ENCODE measurements at places on chromosomes 7 and 10.

GRCh38 chr10:102242118-102242485 is 790 bp upstream of the PITX3 start:
- peaks cover 8% of the 10 kb centered on the region for H3K27me3 ChIP-seq
- DNase-seq, result no peak
- H3K4me3 ChIP-seq, result no peak overlapping the region
- H3K36me3 ChIP-seq, result no peaks in the 10 kb centered on the region
- peaks cover 21% of the 10 kb centered on the region for H3K4me1 ChIP-seq

DNA sequence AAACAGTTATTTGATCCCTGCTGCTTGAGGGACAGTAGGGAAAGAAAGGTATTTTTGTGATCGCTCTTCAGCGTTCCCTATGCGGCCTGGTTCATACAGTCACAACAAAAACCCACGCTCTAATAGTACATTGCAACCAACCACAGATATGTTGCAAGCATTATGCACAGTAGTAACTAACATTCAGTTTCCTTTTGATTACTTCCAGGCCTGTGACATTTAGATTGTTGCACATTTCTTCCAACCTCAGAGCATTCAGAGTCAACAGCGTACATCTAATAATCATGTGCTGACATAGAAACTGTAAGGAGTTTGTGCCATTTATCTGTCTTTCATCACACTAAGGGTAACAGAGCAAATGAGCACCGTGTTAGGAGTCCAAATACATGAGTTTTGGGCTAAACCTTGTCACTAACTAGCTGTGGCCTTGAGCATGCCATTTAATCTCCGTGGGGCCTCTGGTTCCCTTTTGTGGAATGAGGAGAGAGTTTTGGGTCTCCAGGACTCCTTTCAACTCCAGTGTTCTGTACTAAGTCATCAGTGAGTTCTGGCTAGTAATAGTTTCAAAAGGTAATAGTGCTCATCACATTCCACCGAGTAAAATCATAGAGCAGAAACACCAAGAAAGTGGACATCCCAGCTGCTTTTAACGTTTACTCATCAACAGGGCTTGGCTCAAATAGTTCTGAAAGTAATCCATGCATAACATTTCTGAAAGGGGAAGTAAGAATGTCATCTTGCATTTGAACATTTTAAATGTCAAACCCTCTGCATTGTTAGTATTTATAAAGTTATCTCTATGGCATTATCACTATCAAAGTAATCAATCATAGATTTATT is 99.0 kb upstream of the FZD1 start:
- no peak overlapping the region for H3K4me3 ChIP-seq
- no peaks in the 10 kb centered on the region for H3K4me1 ChIP-seq
- no peak overlapping the region for H3K27ac ChIP-seq
- no peak for DNase-seq
- H3K36me3 ChIP-seq, result no peaks in the 10 kb centered on the region

- no peaks in the 10 kb centered on the region for H3K4me1 ChIP-seq
- H3K36me3 ChIP-seq, result peaks cover 27% of the 10 kb centered on the region
- H3K4me3 ChIP-seq, result no peak overlapping the region
Measured at GRCh38 chr10:120883071-120883470, 31.9 kb downstream of the WDR11 start.

DNA sequence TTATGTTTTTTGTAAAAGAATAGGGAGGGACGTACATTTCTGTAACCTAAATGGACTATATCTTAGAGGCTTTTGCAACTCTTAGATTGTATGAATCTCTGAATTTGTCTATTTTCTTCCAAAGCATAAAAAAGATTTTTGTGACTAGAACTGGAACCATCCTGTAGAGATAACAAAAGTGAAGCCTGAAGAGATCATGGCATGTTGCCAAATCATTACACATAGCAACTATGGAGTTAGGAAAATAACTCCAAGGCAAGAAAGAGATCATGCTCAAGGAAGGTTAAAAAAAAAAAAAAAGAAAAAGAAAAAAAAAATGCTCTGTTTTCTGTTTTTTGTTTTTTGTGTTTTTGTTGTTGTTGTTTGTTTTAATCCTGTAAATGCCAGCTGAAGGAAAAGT is 567.7 kb upstream of the ZWINT start:
- H3K4me1 ChIP-seq, result no peaks in the 10 kb centered on the region
- no peaks in the 10 kb centered on the region for H3K27me3 ChIP-seq
- H3K4me3 ChIP-seq, result no peak overlapping the region

DNA sequence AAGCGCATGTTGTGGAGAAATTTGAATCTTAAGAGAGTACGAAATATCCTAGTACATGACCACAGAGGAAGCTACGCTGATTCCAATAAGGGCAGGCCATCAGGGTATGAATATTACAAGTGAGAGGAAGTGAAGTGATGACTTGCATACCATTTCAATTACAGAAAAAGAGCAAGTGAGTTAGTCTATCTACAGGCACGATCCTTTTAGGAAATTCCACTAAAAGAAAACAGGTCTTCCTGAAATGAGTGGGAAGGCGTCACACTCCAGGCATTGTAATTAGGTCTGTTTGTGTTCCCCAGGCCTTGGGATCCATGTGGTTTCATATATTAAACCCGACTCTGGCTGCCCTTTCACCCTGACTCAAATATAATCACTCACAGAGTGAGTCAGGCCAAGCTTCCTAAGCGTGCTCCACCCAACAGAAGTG is 152.5 kb downstream of the SEMA3A start:
- no peaks in the 10 kb centered on the region for H3K27me3 ChIP-seq
- H3K4me3 ChIP-seq, result no peak overlapping the region
- no peak overlapping the region for H3K27ac ChIP-seq
- H3K36me3 ChIP-seq, result no peaks in the 10 kb centered on the region

GRCh38 chr7:105298439-105298894 is 90.3 kb downstream of the SRPK2 start:
- peak; percentile 70 for DNase-seq
- H3K4me3 ChIP-seq, result peak overlapping the region; percentile 16
- H3K36me3 ChIP-seq, result no peaks in the 10 kb centered on the region
- H3K27ac ChIP-seq, result peak overlapping the region; percentile 93

GRCh38 chr7:37354656-37355131 is 94.0 kb downstream of the ELMO1 start:
- H3K4me3 ChIP-seq, result no peak overlapping the region
- H3K27me3 ChIP-seq, result no peaks in the 10 kb centered on the region
- H3K27ac ChIP-seq, result no peak overlapping the region
- no peaks in the 10 kb centered on the region for H3K36me3 ChIP-seq
- no peak for DNase-seq
- H3K4me1 ChIP-seq, result peaks cover 28% of the 10 kb centered on the region

- no peak overlapping the region for H3K27ac ChIP-seq
- DNase-seq, result no peak
- no peaks in the 10 kb centered on the region for H3K27me3 ChIP-seq
- no peaks in the 10 kb centered on the region for H3K4me1 ChIP-seq
Measured at GRCh38 chr10:51425431-51425830, 274.0 kb downstream of the CSTF2T start.

Data from DND-41 (cell line).